ENCODE measurements at places on chromosomes 7 and 10.

DNA sequence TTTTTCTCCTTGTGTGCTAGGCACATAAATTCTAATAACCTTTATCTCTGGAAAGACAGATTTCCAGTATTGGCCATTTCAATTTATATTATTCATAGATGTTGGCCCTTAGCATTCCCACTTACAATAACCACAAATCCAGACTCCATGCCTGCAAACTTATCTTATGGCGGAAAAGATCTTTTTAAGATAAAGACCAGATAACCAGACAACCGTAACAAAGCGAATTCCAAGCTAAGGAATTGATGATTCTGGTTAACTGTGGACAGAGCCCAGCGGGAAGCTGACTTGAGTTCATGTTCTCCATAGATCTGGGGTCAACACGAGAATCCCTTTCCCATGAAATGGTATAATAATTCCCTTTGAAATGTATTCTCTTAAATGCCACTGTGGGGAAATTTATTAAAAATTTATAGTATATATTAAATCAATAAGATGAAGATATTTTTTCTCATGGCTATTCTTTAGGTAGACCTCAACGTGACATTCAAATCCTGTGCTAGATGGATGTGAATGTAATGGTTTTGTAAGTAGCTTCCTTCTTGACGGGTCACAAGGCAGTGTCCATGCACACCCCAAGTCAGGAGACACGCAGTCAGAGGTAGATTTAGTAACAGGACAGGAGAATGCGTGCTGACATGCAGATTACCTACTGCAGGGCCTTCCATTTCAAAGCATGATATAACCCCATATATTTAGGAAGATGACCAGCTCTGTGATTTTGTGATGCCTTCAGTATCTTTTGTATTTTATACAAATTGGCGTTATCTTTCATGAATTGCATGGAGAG, 37.7 kb upstream of the KLF6 start:
- DNase-seq: no peak

GRCh38 chr10:100888957-100889356, 23.8 kb upstream of the SLF2 start:
- no peak for DNase-seq

- no peak for DNase-seq
Observed at GRCh38 chr7:40244226-40244625, 109.4 kb downstream of the SUGCT start.

GRCh38 chr7:68288144-68288593, 1291.5 kb downstream of the TYW1 start:
- no peak for DNase-seq

DNA sequence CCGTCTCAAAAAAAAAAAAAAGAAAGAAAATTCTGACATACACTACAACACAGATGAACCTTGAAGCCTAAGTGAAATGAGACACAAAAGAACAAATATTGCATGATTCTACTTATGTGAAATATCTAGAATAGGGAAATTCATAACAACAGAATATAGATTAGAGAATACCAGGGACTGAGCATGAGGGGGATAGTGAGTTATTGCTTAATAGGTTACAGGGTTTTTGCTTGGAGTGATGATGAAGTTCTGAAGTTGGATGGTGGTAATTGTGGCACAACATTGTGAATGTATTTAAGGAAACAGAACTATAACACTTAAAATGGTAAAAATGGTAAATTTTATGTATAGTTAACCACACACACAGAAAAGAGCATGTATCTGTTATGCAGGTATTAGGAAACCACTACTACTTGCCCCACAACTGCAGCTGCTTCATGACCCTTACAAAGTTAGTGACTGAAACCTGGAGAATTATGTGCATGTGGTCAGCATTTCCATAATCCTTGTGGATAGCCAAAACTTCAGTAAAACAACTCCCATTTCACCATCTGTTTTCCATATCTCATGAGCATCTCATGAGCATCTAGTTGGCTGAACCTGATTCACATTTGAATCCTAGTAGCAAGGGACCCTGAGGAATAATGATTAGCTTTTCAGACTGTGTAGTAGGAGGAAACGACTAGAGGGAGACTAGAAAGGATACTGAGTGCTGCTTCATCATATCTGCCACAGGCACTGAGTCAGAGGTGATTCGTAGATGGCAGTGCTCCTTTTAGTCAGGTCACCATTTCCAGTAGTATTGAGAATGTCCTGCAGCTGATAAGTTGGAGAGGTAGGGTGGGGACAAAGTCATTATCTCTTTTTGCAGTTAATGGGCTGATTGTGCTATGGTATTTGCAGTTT, 26.3 kb downstream of the SAMD8 start:
- peak; percentile 56 for DNase-seq

DNA sequence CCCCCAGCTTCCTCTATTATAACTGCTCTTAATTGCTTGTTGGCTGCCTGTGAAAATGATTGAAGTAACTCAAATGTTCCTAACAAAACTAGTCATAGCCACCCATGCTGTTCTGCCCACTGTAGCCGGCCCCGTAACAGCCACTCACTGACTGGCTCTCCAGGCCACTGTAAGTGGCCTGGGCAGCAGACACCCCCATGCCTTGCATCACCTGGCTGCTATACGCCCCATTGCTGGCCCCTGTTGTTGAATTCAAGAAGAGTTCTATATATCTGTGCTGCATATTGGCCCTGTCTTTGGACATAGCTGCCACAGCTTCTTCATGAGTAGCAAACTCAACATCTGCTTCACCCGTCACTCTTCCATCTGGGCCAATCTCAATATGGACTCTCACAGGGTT, 15.1 kb downstream of the FXYD4 start:
- no peak for DNase-seq

- peak; percentile 82 for DNase-seq
Observed at GRCh38 chr7:21902240-21902639, 43.5 kb downstream of the CDCA7L start.

DNA sequence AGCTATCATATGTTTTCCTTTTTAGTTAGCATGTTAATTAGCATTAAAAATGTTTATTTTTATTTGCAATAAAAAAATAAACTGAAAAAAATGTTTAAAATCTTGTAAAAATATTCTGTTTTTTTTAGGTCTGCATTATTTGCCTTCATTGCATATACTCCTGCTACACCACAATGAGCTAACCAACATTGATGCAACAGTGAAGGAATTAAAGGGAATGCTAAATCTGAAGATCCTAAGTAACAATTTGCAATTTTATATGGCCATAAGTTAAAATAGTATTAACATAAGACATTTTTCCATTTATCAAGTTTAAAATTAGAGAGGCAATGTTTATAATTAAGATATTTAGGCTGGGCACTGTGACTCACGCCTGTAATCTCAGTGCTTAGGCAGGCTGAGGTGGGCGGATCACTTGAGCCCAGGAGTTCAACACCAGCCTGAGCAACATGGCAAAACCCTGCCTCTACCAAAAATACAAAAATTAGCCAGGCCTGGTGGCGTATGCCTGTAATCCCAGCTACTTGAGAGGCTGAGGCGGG, 32.2 kb downstream of the LRRC72 start:
- no peak for DNase-seq

DNA sequence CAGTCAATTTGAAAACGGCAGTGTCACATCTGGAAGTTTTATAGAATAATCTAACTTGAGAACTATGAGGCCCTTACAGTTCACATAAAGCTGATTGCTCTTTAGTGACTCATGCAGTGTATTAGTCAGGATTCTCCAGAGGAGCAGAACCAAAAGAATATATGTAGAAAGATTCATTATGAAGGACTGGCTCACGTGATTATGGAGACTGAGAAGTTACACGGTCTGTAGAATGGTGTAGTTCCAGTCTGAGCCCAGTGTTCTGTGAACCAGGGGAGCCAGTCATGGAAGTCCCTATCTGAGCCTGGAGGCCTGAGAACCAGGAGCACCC, 21.5 kb downstream of the RBM33 start:
- DNase-seq: peak; percentile 85

GRCh38 chr10:29751240-29751639, 116.5 kb upstream of the SVIL start:
- no peak for DNase-seq

GRCh38 chr10:4186849-4187540, 402.0 kb upstream of the KLF6 start:
- no peak for DNase-seq

Measured in EL (cell line).